Right ventricle myocardium superior (tissue), 1 donor: ENCODE measurements at places on chromosomes 1 and 21.
A peak's percentile ranks its signal among the peaks of the same experiment; 100 is the strongest.

DNA sequence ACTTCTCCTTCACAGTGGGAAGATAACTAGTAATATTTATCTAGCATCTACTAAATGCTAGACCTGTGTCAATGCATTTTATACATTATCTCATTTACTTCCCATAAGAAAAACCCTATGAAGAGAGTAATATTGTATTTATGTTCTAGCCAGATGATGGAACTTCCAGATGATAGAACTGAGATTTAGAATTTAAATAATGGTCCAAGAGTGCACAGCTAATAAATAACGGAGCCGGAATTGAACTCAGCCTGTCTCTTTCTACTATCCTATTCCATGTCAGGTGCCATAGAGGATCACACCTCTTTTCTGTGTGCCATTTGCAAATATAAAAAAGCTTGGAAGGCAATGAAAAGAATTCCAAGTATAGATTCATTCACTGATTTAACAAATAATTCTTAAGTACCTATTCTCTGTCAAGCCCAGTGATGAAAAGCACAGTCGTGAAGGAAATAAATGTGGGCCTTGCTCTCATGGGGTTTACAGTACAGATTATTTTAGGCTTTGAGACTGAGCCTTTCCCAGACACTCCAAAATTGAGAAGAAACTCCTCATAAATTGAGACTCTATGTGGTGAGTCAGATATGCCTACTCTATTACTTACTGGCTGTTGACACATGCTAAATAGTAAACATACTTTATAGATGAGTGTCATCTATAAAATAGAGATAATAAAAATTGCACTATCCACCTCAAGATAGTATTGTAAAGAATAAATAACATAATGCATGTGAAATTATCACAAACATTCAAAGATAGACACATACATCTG, 378.0 kb upstream of the PRMT6 start:
- DNase-seq: no peak

DNA sequence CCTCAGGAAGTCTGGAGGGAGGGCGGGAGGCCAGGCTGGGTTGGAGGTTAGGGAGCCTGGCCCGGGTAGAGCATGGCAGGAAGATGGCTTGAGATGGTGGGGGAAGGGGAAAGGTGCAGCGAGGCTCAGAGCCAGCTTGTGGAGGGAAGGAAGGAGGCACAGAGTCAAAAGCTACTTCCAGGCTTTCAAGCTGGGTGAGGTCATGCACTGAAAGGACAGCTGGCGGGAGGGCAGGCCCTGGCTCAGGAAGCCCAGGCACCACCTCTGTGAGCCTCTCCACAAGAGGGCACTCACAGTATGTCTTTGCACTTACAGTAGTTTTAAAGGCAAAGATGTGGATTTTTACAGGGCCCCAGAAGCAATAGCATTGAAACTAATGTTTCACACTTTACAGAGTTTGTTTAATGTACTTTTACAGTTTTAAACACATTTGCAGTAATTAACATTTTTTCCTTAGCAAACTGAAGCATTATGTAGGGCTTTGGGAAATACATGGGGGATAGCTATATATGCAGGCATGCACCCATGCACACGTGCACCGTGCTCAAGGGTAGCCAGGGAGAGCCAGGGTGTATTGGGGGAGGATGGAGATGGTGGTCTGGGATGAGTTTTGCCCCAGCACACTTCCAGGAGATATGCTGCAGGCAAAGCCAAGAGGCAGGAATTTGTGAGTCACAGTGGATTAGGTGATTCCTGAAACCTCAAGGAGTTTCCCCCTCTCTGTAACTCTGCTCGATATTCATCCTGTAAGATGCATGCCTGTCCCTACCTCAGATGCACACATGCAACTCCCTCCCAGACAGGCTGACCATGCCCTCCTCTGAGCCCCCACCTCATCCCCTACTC, 6.1 kb upstream of the ADAM15 start:
- peak; percentile 88 for DNase-seq

GRCh38 chr1:155940482-155940992, 901 bp upstream of the RXFP4 start:
- no peak for DNase-seq

DNA sequence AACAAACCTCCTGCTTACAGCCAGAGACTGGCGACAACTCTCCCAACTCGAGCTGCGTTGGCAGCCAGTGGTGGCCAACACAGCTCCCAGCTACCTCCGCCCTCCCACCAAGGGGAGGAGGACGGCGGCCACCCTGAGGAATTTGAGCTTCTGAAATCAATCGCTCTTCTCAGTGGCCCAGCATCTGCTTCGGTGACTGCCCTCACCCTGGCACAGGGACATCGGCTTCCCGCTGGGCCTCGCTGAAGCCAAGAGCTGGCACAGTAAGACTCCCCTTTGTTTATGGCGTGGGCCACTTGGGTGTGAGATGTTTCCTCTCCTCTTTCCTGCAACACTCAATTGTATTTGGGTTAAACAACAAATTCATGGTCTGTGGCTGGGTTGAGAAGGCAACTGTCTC, 136.2 kb downstream of the ZBTB18 start:
- no peak for DNase-seq

DNA sequence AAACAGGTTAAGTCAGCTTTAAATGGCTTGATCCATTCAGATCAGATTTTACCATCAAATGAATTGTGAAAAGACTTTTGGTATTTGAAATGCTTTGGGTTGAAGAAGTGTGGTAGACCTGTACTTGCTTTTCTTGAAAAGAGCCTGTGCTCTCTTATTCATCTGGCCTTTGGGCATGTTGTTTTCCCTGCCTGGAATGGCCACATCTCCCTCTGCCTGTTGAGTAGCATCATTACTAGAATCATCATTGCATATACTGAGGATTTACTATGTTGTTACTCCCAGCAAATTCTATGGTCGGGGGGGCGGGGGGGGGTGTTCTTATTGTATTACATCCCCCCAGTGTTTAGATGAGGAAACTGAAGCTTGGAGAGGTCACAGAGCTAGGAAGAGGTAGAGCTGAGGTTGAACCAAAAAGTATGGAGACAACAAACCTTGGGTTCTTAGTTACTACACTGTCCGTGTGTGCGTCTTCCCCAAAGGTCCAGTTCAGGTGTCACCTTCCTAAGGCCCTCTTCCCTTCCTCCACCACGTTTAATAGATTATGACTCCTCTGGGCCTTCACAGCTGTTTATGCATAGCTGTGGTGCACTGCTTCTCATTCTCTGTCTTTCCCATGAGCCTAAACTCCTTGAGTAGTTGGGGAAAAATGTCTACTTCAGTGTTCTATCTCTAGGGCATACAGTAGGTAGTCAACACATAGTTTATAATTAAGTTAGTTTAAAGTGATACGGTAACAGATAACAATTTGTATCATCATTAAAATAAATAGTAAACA, 246.4 kb upstream of the HOOK1 start:
- no peak for DNase-seq

DNA sequence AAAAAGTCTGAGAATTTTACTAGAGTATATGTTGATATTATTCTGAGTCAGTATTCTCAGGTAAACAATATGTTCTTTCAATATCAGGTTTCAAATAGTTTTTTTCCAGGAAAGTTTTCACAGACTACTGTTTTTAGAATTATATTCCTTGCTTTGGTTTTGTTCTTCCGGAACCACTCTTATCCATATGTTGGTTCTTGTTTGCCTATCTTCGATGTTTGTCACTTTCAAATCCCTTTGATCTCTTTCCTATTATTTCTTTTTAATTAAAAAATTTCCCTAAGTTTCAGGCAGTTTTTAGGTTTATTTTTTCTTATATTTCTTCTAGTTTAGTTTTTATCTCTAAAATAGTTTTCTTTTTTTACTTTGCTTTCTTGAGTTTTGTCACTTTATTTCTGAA, 20.9 kb downstream of the NOS1AP start:
- no peak for DNase-seq

GRCh38 chr1:46528297-46528955, 23.0 kb downstream of the KNCN start:
- DNase-seq: no peak

DNA sequence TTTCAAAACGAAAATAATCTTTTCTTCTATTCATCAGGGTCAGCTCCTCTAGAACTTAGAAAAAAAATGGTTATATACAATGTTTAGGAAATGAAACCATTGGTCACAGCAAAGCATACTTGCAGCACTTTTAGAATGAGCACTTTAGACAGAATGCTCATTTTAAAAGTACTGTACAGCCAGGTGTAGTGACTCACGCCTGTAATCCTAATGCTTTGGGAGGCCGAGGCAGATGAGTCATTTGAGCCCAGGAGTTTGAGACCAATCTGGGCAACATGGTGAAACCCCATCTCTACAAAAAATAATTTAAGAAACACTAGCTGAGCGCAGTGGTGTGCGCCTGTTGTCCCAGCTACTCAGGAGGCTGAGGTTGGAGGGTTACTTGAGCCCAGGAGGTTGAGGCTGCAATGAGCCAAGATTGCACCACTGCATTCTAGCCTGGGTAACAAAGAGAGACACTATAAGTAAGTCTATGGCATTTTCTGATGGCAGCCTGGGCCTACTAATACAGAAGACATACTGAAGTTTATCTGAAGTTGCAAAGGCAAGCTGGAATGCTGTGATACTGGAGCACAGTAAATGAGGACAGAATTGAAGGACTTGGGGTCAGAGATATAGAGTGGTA, 48.9 kb upstream of the ZNF326 start:
- DNase-seq: no peak

DNA sequence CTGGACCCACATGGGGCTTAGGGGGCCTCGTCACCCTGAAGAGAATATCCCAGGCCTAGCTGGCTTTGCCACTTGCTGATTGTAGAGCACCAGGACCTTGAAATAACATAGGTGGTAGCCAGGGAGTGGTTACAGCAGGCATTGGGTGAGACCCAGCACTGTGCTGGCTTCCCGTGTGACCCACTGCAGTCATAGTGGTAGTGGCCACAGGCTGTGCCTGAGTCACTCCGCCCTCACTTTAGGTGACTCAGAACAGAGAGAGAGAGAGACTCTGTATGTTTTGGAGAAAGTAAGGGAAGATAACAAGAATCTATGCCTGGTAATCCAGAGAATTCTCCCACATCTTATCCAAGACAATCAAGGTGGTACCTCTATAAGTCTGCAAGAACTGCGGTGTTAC, 98.7 kb upstream of the LHX8 start:
- DNase-seq: no peak

DNA sequence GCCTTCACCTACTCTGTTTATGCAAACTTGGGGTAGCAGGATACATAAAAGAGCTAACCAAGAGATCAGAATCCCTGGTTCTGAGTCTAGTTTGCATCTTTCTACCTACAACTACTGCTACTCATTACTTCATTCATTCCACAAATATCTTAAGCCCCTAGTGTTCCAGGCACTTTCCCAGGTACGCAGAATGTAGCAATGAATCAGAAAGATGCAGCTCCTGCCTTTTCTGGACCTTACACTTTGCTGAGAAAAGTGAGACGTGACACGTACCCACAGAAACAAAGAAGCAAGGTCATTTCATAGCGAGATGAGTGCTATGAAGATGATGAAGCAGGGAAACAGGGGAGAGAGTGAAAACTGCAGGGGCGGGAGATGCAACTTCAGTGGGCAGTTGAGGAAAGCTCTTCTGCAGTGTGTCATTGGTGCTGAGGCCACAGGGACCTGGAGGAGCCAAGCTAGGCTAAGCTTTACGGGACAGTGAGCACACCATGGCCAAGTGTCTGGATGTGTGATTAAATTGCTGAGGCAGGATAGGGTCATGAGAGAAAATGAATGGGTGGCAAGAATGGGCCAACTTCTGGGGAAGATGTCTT, 167.9 kb downstream of the TNFSF18 start:
- DNase-seq: no peak

- DNase-seq: no peak
Measured at GRCh38 chr1:233005703-233006102, 55.3 kb downstream of the NTPCR start.

DNA sequence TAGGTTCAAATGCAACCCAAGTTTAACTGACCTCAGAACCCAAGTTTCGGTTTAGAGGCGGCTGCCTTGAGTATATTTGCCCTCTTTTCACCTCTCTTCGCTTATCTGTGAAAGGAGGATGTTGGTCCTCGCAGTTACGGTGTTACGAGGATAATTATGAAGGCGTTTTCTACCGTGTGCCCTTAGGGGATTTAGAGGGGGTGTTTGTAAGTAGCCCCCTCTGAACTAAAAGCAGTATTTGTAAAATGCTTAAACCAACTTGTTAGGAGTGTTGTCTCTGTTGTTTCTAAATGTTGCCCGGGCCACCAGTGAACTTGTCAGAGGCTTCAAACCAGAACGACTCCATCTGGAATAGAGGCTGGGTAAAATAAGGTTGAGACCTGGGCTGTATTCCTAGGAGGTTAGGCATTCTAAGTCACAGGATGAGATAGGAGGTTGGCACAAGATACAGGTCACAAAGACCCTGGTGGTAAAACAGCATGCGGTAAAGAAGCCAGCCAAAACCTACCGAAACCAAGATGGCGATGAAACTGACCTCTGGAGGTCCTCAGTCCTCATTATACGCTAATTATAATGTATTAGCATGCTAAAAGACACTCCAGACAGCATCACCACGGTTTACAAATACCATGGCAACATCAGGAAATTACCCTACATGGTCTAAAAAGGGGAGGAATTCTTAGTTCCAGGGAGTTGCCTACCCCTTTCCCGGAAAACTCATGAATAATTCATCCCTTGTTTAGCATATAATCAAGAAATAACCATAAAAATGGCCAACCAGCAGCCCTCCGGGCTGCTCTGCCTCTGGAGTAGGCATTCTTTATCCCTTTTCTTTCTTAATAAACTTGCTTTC, 1.0 kb upstream of the PSRC1 start:
- no peak for DNase-seq
